ENCODE measurements at places on chromosomes 2 and 18. TPM values are rescaled to one million over a fixed set of nuclear protein-coding genes. Genes with fewer than 3 reads are reported as not detected.

The TUBA4B gene
- total RNA-seq, result not detected

DNA sequence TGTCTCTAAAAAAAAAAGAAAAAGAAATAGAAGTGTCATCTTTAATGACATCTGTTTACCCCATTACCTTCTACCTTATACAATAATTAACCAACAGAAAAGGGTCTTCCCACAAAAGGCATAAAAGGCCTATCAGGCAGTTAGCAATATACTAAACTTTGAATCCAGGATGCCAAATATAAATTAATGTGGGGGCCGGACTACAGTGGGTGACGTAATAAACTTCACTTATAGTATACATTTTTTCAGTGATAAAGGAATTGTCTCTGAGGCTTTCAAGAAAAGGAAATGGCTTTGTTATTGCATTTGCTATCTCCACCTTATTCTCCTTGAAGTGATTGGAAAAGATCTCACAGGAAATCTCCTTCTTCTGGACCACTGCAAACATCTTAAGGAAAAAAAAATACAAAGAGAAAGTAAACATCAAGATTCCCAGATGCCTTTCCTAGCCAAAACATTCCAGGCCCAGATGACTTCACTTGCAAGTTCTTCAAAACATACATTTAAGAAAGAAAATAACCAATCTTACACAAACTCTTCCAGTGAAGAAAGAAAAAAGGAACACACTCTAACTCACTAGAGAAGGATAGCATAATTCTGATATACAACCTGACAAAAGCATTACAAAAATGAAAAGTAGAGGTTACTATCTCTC is 126.2 kb upstream of the CAB39 start:
- no peak for DNase-seq

DNA sequence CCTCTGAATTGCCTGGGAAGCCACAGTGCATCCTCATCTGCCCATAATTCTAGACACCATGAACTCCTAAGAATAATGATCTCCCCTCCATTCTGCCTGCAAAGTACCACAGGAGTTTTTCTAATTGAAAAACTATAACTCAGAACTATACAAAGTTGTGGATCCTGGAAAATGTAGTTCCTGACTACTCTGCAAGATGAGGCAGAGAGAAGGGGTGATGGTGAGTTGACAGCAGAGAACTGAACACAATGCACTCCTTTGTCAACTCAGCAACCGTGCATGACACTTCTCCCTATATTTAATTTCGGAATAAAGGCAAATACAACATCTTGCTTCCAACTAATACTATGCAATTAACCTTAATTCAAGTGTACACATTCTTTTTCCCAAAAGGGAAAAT is 471.1 kb upstream of the FAM98A start:
- no peak for DNase-seq

The NCK2 gene
- total RNA-seq, result 92.5 TPM

The CD8B2 gene
- not detected for total RNA-seq

DNA sequence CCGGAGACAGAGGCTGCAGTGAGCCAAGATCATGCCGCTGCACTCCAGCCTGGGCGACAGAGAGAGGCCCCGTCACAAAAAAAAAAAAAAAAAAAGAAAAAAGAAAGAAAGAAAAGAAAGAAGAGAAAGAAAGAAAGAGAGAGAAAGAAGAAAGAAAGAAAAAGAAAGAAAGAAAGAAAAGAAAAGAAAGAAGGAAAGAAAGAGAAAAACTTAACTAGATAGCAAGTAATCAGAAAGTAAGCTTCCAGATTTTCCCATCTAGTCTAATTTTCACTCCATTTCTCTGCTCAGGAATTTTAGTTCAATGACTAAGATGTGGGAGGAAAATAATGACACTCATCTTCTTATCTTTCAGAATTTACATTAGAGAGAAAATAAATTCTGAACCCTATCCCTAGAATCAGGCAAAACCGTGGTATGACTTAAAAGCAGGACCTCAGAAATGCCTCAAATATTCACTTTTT is 2.4 kb downstream of the GFPT1 start:
- DNase-seq, result no peak

The STPG4 gene
- total RNA-seq, result 0.33 TPM

The FOXI3 gene
- total RNA-seq, result 0.57 TPM

The PROKR1 gene
- 0.12 TPM for total RNA-seq

- DNase-seq, result no peak
These were observed 16.8 kb upstream of the PAX3 start for GRCh38 chr2:222315443-222316121.

DNA sequence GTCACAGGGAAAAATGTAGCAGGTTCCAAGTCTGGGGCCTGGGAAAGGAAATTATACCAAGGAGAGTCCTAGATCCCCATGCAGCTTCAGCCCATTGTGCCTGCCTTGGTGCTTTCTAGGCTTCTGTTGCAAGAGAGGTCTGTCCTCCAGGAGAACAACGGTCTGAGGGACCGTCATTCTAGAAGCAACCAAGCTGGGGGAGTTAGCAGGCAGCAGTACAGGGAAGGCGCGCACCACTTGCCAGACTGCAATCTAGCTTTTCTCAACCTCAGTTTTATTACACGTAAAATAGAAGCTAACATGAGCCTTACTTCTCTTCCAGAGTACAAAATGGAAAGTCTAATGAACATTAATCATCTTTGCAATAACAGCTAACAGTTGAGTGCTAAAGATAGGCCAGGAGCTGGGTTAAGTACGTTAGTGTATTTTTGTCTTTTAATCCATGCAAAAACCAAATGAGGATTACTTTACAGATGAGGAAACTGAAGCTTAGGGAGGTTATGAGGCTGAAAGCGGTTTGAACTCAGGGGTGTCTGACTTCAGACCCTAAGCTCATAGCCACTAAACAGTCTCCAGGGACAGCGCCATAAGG is 1.9 kb downstream of the TCF23 start:
- DNase-seq, result no peak

- no peak for DNase-seq
These were observed 61.7 kb upstream of the MCFD2 start for GRCh38 chr2:46977280-46977665.

All from progenitor cell of endocrine pancreas (in vitro differentiated cells).